ENCODE measurements at places on chromosomes 12 and 14.

- no peak for DNase-seq
Observed at GRCh38 chr12:1382826-1383225, 211.6 kb downstream of the FBXL14 start.

DNA sequence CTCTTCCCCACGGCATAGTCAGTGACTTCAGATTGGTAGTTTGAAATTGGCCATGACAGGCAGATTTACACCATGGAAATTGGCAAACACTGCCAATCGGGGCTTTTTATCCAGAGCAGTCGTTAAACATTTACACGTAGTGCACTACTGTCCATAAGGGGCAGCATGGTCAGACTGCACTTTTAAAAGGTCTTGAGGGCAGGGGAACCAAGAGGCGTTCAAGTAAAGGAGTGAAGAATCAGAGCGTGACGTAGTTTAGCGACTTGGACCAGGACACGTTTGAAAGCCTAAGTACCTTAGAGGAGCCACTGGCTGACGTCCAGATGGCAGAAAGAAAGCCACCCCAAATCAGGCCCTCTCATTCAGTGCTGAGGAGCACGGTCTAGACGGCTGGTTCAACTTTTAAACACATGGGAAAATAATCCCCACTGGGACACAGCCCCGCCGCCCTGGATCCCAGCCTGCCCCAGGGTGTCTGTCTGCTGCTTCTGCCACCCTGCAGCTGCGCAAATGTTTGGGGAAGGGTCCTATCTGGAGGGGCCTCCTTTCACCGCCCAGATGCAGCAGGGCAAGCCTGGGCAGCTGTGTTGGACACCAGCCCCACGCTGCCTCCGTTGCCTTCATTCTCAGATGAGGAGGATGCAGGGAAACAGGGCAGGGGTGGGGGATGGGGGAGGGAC lies 52.5 kb upstream of the PPP2R5C start:
- no peak for DNase-seq

DNA sequence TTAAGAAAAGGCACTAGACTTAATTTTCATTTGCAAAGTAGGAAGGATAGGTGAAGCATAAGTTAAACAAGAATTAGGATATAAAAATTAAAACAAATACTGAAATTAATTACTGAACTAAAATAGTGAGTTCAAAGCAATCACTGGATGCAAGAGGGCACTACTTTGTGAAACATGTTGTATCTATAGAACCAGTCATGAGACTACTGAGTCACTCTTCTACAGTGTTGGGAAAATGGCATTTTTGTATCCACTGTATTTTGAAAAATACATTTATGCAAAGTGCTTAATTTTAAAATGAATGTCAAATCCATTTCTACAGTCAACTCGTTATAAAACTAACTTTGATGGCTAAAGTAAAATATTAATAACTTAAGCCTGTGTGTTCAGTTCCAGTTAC lies 47.9 kb downstream of the SEL1L start:
- no peak for DNase-seq

- DNase-seq, result no peak
Observed at GRCh38 chr12:60995256-60995825, 1264.9 kb upstream of the USP15 start.

GRCh38 chr12:48165089-48165981 lies 8.0 kb upstream of the ASB8 start:
- DNase-seq, result peak; percentile 56

- no peak for DNase-seq
Observed at GRCh38 chr12:104672501-104673265, 215.9 kb downstream of the CHST11 start.

DNA sequence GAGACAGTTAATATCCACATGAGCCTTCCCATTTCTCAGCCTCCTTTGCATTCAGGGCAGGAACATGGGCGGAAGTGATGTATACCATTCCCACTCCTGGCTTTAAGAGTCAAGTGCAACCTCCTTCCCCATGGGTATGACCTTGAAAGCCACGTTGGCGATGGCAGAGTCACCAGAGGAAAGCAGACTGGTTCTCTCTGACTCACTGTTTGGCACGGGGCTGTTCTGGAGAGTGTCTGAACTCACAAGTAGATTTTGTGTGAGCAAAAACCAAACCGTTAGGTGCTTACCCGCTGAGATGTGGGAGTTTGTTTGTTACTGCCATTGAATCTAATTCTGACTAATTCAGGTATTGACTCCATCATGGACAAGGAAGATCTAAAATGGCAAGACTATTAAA lies 36.7 kb upstream of the PZP start:
- no peak for DNase-seq

DNA sequence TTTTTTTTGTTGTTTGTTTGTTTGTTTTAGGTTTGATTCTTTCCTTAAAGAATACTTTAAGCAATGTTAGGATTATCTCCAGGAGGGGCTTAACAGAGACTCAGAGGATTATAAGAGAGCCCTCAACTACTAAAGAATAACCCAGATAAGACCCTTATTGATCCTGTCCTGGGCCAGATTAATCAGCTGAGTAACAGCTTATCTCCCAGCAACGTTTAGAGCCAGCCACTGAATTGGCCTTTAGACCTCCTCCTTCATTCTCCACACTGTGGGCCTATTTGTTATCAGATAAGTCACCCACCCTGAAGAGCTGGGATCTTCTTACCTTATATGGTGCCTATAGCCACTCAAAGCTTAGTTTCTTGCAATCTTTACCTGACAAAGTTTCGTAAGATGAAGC lies 71.1 kb downstream of the FIGNL2 start:
- no peak for DNase-seq

DNA sequence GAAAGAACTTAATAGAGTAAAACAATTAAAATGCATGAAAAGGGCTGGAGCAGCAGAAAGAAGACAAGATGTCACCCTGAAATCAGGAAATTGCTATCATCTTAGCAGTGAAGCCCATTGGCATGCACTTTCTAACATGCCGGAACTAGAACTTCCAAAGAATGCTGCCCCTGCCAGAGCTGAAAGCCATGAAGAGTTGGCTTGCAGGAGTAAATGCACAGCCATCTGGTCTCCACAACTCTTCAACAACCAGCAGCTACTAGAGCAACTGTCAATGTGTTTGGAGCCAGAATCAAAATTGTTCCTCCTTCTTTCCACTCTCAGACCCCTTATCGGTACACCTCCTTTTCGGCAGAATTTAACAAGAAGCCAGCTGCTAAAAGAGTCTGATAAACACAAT lies 414.1 kb downstream of the KCNH5 start:
- DNase-seq, result no peak

DNA sequence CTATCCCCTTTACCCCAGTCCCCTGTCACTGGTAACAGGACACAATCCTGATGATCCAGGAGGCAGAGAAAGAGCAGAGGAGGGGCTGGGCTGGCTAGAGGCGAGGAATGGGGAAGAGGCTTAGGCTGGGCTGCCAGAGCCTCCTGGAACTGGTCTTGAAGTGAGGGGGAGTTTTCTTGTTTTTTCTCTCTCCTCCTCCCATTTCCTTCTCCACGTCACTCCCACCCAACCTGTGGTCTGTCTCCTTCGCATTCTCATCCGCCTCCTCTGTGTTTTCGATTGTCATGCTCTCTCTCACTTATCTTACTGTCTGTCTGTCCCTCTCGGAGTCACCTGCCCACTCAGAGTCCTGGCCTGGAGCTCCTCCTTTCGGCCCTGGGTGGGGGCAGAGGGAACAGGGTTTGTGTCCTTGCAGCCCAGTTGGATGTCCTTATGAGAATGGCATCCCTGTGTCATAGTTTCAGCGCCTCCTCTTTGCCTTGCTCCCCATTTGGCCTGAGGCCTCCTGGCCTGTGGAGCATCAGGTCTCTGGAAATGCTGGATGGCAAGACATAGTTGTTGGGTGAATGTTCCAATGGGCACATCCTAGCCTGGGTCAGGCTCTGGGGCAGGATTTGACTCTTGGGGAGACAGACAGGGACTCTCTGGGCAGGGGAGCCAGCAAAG lies 3.4 kb upstream of the KRT80 start:
- DNase-seq, result no peak

GRCh38 chr14:105043641-105044040 lies 21.6 kb downstream of the GPR132 start:
- DNase-seq, result no peak

DNA sequence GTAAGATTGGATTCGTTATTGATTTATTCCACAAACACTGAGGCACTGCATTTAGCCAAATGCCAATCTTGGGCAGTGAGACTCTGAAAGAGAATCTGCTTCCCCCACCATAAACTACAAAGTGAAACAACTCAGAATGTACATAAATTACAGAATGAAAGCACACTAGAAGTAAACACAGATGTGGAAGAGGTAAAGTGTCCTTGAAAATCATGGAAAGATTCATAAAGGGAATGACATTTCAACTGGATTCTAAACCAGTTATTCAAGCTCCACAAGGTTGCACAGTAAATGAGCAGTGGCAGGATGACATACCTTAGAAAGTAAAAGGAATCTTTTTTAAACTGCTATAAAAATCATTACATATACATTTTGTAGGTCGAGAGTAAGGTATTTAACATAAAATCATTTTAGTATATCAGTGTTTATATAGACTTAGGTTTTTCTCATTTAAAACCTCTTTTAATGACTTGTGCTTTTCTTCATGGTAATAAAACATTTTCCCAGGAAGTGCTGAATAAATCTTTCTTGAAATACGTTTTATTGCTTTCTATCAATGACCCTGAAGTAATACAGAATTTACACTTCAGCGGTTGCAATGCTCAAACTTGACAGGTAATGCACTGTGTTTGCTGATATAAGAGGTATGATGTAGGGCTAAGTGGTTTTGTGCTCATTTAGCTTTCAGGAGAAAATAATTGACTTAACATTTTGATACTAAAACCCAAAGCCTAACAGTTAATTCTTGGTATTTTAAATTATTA lies 270.6 kb downstream of the NAV3 start:
- no peak for DNase-seq

GRCh38 chr14:98167275-98167674 lies 1104.7 kb downstream of the BCL11B start:
- DNase-seq, result no peak

DNA sequence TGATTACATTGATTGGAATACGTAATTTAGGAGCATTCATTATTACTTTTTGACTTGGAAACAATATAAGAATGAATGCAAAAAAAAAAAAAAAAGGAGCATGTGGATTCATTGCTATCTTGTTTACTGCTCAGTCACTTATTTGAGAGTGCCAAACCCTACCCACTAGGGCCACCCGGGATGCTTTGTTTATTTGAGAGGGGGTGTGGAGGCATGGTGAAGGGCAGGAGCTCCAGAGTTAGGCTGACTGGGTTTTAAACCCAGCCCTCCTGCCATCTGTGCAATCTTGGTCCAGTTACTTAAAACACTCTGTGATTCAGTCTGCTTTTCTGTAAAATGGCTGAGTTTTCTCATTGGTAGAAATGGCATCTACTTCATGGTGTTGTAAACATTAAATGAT lies 195.2 kb downstream of the RAD51B start:
- DNase-seq, result no peak

GRCh38 chr12:114400361-114400811 lies 5.6 kb downstream of the TBX5 start:
- DNase-seq, result no peak

GRCh38 chr14:23379366-23380196 lies 2.7 kb downstream of the CMTM5 start:
- peak; percentile 20 for DNase-seq

DNA sequence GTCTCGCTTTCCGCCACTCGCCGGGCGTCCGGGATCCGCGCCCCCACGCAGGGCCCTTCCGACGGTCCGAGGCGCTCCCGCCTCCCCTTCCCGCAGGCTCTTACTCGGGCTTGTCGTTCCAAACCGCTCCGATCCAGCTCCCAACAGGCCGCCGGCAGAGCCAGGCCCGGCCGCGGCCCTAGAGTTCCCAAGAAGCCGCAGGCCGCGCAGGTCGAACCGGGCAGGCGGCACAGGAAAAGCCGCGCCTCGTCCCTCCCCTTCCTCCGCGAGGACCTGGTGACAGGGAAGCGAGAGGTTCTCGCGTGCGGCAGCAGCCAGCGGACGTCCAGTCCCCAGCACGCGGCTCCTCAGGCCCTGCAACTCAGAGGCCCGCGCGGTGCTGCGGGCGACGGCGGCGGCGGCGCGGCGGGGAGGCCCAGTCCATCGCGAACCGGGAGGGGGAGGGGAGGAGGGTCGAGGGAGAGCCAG lies 272 bp downstream of the HECTD1 start:
- peak; percentile 84 for DNase-seq

- no peak for DNase-seq
Observed at GRCh38 chr14:85178864-85179263, 351.1 kb upstream of the FLRT2 start.

- DNase-seq, result no peak
Observed at GRCh38 chr14:31388687-31389413, 31.5 kb downstream of the HEATR5A start.

DNA sequence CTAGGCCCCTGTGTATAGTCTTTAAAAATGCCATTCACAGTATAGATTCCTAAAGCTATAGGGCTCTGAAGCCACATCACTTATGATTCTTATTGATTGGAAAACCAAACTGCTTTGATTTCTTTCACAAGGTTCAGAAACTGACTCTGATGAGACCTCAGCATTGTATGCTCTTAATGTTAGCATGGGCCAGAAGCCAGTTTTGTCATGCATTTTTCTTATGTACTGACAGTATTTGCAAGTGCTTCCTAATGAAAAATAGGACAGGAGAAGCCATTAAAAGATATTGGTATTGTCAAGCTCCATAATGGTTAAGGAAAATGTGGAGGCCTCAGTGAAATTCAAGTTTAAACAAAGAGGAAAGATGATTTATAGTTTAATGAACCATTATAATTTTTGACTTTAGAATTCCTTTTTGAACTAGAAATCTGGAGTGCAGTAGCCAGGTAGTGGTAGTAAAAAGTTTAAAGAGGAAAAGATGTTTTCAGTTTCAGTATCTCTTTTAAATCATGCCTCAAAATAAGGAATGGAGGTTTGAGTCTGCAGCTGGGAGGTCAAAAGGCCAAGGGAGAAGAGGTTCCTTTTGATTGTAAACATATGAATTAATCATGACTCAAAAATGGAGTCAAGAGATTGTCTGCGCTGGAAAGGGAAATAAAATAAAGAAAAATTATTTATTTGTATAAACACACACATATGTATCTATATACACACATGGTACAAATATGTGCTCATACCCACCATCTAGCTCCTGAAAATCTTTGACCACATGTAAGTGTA lies 388.1 kb upstream of the PRICKLE1 start:
- DNase-seq, result no peak

DNA sequence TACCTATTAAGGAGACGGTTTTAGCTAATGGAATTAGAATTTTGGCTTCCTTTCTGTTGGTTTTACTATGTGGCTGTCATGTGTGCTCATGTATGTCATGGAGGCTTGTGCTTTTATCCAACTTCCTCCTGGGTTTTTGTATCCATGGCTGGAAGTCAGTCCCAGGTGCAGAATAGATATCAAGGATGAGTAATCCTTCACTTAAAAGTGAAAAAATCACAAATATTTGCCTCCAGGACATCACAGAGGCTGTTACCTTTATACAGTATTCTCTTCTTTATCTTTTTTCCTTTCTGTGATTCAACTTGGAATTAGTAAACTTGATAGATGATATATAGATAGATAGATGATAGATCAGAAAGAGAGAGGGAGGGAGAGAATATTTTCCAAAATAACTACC lies 706.8 kb downstream of the GALC start:
- no peak for DNase-seq

- DNase-seq, result peak; percentile 87
Observed at GRCh38 chr12:115354007-115354890, 670.3 kb upstream of the TBX3 start.

All from kidney capillary endothelial cell (primary cell).